ENCODE measurements at places on chromosomes 6 and 20.

GRCh38 chr20:23415959-23416583, 5.2 kb downstream of the NAPB start:
- no peak for DNase-seq

DNA sequence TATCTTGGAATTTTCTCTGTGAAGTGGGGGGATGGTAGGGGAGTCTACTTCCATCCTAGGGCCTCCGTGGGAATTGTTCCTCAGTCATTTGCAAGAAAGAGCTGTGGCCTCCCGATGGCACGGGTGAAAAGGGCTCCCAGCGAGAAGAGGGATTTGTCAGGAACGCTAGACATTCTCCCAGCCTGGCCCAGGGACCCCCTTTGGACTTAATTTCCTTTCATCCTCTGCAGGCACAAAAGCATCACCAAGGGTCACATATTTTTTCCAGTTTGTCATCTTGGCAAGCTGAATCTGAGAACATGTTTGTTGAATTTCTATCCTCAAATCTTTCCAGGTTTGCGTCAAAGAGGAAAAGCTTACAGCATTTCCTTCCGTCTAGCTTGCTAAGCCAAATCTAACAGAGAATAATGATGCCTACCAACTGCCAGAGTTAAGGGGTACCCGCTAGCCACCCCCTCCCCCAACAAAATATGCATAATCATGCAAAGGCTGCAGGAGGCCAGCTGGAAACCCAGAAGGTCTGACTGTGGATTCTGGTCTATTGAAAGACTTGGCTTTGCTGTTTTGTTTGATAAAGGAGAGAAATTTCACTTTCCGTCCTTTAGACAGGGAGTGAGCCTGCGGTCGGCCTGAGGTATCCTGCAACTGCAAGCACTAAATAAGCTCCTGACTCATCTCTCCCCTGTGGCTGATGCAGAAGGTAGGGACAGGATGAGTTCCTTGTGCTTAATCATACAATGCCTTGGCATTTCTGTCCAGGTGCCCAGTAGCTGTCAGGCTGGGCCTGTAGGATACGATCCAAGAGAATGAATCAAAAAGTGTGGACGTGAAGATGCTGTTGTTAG, 23.1 kb downstream of the PSMG4 start:
- no peak for DNase-seq

DNA sequence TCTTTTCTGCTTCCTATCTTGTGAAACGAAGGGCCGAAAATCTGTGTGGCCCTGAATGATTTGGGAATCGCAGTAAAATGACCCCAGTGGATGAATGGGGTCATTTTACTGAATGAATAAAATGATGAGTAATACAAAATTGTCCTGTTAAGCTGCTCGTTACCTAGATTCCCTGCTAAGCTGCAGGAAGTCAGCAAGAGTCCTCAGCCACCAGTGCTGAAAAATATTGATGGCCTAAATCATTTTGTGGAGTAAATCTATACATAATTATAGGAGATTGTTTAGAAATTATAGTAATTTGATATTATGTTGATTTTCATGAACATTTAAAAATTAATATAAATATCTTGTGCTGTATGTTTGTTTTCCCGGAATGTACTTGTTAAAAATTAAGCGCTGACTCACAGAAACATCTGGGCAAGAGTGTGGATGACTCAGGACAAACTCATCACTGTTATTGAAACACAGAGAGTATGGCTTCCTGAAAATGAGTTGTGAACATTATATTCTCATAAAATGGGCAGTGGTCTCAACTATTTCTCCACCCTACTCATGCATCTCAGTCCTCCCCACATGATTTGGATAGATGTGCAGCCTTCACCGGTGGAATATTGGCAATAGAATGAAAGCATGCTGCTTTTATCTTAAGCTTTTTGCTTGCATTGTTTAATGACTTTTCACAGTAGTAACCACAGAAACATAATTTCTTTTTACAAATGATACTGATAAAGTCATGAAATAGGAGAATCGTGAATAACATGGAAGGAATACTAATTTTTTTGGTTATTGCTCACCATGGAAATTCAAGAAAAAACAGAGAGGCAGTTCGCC, 36.2 kb upstream of the RGS17 start:
- DNase-seq = no peak

GRCh38 chr20:9581509-9581908, 67.1 kb downstream of the LAMP5 start:
- DNase-seq = no peak

GRCh38 chr6:31096656-31097055, 15.7 kb downstream of the C6orf15 start:
- DNase-seq = no peak

DNA sequence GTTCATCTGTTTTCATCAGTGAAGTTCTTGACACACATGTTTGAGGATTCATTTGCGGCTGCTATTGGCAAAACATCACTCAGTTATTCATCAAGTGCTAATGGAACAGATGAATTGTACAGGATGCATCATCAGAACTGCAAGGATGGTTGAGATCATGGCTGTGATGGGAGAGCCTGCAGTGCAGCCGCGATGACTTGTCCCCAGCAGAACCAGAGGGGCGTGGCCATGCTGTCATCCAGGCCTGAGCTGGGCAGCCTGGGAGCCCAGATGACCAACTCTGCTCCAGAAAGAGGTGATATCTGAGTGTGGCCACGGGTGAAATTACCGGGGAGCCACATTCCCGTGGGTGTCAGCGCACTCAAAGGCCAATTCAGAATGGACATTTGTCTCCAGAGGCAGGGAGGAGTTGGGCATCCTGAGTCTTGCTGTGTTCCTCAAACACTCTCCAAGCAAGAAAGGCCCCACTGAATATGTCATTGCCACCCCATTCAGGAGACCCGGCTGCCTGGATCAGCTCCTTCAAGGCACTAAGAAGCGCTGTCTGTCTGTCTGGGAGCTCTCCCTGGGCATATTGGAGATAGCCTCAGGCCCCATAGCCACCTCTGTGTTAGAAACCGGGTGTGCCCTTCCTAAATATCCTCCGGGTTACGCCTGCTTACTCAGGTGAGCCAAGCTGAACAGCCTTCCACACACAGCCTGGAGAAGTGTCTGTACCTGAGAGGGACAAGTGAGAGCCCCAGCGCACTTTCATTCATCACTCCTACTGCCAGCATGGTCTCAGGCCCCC, 66.7 kb downstream of the SYNDIG1 start:
- no peak for DNase-seq

GRCh38 chr6:112511441-112511840, 164.3 kb downstream of the RFPL4B start:
- no peak for DNase-seq

DNA sequence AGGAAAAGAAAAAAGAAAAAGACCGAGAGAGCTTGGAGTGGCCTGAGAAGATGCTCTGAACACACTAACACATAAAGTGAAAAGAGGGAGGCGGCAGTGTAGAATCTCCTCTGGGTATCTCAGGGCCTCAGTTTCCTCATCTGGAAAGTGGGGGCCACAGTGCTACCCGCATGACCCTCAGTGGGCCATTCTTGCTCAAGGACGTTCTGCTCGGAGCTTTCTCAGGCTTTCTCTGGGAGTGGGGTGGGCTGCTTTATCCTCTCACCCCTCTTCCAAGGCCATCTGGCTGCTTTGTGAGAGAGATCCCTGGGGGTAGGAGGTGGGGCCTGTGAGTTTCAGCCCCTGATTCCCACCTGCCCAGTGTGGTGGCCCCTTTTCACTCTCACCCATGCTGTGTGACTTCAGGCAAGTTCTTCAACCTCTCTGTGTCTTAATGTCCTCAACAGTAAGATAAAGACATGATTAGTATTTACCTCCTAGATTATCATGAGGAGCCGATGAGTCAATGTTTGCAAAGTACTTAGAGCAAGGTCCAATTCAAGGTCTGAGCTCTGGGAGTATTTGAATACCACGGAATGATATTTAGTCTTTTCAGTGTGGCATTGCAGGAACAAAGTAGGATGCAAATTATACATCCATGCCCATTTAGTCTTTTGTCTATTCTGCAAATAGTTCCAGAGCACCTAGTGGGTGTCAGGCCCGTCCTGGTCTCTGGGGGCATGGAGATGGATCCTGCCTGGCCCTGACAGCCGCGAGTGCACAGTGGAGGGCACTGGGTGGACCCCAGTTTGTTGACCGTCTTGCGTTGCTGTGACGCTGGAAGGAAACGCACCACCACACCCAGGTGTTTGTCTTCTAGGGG, 34.3 kb downstream of the SRC start:
- peak; percentile 29 for DNase-seq

- DNase-seq = no peak
Measured at GRCh38 chr6:90118581-90118980, 178.1 kb downstream of the BACH2 start.

GRCh38 chr6:44671333-44671732, 283.8 kb downstream of the CDC5L start:
- no peak for DNase-seq

GRCh38 chr6:91276315-91276714, 689.4 kb upstream of the MAP3K7 start:
- DNase-seq = no peak

DNA sequence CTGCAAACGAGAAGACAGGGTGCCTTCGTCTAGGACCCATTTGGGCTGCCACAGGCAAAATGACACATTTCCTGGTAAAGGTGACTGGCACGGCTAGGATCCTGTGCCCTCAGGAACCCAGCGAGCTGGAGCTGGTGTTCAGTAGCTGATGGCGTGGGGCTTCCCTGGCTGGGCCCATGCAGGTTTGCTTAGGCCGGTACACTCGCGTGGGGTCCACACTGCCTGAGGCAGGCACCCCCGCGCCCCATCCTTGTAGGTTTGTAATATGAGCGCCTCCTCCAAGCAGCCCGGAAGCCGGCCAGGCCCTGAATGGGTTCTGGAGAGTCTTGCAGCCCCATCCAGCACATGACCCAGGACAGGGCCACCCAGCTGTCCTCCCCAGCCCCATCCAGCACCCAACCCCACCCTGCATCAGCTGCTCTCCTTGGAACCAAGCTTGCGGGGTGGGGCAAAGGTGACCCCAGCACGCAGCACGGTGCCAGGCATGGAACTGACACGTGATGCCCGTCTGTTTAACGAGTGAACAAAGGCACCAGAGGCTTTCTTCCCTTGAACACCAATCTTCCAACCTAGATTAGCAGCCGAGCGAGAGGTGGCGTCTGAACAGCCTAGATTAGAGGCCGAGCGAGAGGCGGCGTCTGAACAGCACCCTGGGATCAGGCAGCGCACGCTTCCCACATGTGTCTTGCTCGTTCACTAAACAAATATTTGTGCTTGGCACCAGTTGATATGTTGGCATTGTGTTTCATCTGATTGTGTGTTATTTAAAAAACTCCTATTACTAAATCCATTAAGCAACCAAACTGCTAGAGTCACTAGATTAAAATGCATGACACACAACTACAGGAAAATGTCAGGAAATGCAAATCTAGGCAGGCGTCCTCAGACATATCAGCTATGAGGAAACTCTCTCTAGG, 112.1 kb downstream of the DLL1 start:
- DNase-seq = peak; percentile 47

GRCh38 chr6:105095139-105095538, 84.7 kb downstream of the POPDC3 start:
- DNase-seq = no peak

DNA sequence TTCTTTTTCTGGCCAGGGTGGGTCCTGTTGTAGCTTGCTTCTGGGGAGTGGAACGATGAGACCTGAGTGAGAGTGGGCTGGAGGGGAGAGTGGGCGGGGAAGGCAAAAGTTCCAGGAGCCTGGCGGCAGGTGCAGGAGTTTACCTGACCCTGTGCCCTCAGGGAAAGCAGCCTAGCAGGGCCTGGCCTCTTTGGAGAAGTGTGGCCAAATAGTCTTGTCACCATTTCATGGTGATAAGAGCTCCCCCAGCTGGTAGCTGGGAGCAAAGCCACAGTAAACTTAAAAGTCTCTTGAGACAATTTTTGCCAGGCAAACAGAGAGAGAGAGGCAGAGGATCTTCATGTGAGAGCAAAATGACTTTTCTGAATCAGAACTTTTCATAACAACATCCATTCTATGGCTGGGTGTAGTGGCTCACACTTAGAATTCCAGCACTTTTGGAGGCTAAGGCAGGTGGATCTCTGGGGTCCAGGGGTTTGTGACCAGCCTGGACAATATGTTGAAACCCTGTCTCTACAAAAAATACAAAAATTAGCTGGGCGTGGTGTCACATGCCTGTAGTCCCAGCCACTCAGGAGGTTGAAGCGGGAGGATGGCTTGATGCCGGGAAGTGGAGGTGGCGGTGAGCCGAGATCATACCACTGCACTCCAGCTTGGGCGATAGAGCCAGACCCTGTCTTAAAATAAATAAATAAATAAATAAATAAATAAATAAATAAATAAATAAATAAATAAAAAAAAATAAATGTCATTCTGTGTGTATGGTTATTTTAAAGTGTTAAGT, 161.8 kb upstream of the SCGN start:
- peak; percentile 70 for DNase-seq

DNA sequence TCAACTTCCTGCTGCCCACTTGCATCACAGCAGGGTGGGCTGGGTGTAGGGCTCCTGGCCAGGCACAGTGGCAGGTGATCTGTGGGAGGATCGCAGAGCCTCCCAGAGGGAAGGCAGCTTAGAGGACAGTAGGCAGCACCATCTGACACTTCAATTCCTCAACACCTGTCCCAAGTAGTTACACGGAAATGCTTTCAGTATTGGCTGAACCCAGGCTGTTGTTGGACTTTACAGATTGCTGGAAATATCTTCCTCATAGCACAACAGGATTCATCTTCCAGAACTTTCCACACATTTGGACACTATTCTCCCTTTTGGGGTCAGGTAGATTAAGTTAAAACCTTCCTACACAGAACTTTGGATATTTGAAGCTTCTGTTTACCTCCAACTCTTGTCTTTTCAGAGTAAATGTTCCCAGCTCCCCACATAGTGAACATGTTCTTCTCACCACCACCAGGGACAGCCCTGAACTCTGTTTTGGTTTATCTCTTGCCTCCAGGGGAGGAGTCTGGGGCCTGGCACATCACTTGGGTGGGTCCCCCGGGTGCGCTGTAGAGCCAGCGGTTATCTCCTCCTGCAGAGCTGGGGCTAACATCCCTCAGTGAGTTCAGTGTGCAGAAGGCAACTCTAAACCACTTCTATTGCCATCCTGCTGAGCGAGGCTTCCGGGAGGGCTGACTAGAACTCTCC, 3.5 kb upstream of the SLC22A2 start:
- no peak for DNase-seq

GRCh38 chr6:108632441-108632840, 71.7 kb downstream of the FOXO3 start:
- no peak for DNase-seq
